ENCODE measurements at places on chromosomes 5 and 9.
A peak's percentile ranks its signal among the peaks of the same experiment; 100 is the strongest.

GRCh38 chr9:86868616-86869015 lies 78.7 kb downstream of the GAS1 start:
- DNase-seq = no peak

- DNase-seq = no peak
These were observed 385 bp downstream of the LTC4S start for GRCh38 chr5:179794171-179794570.

DNA sequence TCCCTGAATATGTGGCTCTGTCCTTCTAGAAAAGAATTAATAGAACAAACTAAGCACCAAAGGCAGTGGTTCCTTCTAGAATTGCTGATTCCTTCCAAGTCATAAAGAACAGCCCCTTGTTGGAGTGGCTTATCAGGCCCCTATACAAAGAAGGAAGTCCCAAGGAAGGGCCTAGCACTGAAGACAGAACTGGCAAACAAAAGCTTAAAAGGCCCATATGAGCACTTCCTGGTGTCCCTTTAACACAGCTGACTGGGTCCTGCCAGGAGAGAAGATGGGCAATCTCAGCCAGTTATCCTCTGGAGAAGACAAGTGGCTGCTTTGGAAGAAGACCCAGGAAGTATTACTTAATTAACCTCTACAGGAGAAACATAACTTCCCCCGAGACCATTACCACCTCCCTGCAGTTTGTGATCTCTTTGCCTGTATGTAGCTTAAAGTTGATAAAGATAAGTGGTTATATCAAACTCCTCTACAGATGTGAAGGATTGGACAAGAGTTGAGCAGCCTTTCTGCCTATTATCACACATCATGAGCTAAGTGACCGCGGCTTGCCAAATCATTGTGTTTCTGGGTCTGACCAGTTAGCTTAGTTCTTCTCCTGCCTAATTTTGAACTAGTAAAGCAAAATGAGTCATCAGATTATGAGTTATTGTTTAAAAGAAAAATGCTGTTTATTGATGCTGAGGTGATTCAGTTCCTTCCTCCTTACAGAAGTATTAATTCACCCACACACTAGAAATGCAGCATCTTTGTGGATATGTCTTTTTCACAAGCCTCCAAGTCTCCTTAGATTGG lies 13.3 kb upstream of the STING1 start:
- peak; percentile 68 for DNase-seq

GRCh38 chr5:5359618-5360017 lies 62.9 kb upstream of the ICE1 start:
- no peak for DNase-seq

GRCh38 chr9:35789541-35789940 lies 1.9 kb upstream of the NPR2 start:
- peak; percentile 45 for DNase-seq

DNA sequence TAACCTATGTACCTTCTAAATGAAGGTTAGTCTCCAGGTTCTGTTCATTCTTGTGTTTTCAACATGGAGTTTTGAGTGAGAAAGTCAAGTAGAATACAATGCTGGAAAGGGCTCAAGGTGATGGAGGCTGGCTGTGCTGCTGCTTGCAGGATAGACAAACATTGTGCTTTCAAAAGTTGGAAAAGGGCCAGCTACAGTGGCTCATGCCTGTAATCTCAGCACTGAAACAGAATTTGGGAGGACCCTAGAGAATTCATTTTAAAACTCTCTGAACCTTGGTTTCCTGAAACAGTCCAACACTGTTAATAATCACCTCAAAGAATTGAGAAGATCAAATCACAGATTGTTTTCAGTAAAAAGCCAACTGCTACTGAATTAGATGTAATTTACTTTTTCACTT lies 15.4 kb upstream of the IARS1 start:
- DNase-seq = no peak

DNA sequence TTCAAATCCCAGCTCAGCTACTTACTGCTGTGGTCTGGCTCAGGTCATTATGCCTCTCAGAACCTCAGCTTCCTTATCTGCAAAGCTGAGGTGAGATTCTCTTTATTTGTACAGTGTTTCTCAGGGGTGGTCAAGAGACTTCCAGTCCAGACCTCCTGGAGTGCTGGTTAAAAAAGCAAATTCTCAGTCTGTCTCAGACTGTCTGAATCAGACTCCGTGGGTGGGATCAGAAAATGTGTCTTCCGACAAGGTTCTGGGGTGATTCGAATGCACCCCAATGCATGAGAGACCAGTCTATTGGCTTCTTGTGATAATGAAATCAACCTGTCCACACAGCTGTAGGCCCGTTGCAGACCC lies 137.7 kb upstream of the SMIM23 start:
- DNase-seq = no peak

GRCh38 chr9:22141908-22142307 lies 132.8 kb upstream of the CDKN2B start:
- DNase-seq = peak; percentile 64

DNA sequence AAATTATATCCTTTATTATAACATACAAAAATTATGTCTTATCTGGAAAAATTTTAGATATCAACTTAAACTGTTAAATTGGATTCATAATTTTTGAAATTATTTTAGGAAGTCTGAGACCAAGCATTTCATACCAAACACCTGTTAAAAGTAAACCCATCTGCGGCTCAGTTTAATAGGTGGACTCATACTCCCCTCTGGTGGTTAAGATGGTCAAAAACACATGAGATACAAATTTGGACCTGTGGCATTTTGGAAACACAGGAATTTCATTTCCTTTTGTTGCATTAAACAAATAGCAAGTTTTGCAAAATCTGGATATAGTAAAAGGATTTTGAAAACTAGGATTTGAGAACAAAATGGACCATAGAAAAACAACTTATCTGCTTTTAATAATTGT lies 53.7 kb downstream of the RGMB start:
- peak; percentile 70 for DNase-seq

- DNase-seq = no peak
These were observed 130.0 kb upstream of the CDKN2B start for GRCh38 chr9:22138956-22139660.

- DNase-seq = peak; percentile 30
These were observed 19.5 kb upstream of the SERINC5 start for GRCh38 chr5:80275347-80275746.

DNA sequence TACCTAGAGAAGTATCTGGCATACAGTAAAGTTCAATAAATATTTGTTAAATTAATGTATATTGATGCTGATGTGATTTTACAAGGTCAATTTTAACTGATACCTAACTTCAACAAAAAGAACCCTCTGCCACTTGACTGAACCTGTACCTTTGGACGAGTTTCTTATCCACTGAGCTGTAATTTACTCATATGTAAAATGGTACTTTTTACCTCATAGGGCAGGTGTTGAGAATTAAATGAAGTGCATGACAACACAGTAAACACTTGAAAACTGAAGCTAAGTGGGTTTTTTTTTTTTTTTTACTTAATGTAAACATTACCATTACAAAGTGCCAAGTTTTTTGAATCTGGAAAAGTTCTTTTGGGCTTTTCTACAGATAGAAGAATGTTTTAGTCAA lies 15.4 kb downstream of the NIPSNAP3B start:
- no peak for DNase-seq

DNA sequence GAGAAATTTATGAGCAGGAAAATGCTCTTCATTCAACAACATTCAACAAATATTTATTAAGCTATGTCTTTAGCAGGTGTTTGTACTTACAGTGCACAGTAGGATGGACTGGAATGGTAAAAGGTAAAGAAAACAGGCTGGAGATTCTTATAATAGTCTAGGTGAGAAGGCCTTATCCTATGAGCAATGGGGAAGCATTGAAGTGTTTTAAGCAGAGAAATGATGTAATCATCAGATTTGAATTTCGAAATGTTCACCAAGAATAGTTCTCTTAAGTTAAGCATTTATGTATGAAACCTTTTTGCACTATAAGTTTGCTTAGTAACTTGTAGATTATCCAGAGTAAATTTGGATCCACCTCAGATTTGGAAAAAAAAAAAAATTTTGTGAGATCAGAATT lies 209.3 kb downstream of the NR3C1 start:
- DNase-seq = no peak

DNA sequence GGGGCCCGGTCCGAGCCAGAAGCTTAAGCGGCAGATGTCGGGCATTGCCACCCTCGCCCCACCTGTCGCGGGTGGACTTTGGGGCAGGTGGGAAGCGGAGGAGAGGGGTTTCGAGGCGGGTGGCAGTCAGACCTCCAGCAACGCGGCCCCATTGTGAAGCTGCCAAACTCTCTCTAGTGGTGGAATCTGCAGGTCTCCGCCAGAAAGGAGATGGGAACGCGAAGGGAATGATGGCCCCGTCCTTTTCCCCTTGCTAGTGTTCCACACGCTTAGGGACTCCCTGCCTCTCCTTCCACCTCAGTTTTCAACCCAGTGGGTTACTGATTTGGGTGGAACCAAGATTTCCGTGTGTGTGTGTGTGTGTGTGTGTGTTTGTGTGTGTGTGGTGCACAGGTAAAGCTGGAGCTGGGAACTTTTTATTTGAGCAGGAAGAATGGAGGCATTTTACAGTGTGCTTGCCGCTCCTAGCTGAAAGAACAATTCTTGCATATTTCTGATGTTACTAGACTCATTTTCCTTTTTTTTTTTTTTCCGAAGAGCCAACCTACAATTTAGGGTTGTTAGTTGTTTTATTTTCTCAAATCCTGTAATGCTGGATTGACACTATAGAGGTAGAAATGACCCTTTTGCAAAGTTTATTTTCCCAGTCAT lies 1.3 kb downstream of the MACIR start:
- peak; percentile 69 for DNase-seq

DNA sequence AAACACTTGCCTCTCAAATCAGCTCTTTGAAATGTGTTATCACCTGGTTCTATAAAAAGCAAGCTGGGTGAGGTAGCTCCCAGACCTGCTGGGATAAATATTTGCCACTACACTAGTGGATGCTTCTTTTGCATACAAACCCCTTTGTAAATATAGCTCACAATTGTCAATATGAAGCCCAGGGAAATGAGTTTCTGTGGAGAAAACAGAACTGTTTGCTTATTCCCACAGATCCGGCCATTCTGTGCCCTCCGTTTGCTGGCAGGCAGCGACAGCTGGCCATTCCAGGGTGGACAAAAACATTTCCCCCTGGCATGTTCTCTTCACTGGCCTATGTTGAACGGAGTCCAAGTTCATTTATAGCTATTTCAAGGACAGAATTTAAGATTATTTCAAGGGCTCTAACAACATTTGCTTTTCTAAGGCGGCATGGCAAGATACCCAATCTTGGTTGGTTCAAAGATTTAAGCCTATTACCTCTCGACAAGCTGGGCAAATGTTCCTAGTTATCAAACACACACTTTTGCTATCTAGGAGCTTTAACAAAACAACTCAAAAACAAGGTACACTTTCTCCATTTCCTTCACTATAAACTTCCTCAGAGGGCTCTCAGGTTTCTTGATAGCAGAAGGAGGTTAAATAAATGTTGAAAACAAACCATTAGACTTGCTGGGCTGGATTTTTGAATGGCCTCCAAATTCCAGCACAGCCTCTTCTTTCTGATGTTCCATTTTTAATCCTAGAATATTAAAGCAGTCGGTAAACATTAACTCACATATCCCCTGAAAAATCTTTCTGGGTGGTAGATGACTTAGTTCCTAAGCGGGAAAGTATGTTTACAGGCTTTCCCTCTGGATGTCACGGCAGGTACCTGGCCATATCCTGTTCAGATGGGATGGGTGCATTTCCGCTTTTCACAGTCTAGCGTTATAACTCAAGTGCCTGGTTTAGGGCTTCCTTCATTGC lies 332.3 kb downstream of the PLK2 start:
- no peak for DNase-seq

GRCh38 chr9:86040861-86041155 lies 58.5 kb downstream of the GOLM1 start:
- DNase-seq = no peak

DNA sequence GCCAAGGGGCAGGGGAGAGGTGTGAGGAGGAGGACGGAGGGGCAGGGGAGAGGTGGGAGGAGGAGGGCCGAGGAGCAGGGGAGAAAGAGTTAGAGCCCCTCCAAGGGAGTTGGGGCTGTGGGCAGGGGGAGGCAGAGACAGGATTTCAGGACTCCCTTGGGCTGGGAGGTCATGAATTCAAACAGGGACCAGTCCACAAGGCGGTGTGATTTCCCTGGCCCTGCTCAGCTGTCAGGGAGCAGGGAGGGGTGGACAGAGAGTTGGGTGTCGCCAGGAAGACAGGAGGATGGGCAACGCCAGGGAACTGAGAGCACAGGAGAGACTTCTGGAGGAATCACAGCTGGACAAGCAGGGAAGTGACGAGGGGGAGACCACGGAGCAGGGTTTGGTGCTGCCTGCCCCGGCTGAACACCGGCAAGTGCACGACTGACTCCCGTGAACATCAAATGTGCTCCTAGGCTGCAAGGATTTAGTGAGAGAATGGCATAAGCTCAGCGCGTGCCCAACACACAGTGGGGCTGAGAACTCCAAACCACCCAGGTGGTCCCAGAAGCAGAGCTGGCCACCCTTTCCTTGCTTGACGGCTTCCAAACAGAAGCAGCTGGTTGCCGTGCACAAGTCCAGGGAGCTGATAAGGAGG lies 17.8 kb upstream of the OLFM1 start:
- DNase-seq = no peak

GRCh38 chr5:11037080-11037479 lies 276.0 kb upstream of the DAP start:
- DNase-seq = no peak

DNA sequence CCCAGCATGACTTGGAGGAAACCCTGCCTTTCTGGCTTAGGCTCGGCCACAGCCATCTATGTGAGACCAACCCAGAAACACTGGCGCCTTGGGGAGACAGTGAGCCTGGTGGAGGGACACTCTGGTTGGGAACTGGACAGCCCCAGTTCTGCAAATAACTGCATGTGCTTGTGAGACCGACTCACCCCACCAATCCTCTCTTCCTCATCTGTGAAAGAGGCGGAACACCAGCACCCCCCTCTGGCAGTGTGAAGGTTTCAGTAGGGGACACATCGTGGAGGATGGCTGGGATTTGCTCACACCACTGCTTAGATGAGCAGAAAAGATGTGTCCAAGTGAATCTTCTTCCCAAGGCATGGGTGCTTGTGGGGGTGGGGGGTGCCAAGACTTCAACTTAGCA lies 43.4 kb upstream of the N4BP3 start:
- peak; percentile 80 for DNase-seq

DNA sequence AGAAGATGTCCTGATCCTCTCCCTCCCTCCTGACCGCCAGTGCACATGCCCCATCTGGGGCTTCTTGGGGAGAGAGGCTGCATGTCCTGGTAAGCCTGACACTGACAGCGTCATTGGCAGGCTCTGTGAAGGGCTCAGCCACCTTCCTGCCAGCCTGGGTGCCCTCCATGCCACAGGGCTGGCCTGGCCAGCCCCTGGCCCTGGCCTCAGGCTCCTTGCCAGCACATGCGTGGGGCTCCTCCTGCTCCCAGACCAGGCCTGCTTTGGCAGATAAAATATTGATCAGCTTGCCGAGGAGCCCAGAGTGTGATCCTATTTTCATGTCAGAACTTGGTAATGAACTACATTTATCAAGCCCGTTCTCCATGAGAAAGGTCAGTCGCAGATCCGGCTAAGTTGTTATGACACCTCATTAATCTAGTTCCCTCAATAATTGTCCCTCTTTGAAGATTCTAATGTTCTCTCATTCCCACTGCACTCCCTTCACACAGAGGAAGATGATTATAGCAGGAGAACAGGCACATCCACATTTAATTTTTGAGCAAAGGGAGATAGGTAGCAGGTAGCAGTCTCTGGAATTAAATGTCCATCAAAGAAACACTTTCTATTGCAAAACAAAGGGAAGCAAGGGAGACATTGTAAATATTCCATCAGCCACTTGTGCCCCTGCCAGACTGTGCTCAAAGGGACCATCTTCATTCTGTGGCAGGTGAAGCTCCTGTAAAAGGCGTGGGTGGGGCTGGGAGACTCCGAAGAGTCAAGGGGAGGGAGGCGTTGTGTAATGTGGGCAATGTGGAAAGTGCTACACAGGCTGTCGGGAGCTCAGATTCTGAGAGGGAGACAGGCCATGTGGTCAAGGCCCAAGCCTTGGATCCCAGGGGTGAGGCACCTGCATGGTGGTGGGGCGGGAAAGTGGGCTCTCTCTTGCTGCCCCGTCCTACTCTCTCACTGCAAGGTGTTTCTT lies 272.0 kb downstream of the HSPA4 start:
- DNase-seq = no peak

All from OCI-M1 (cell line).